Stimulated activated CD8-positive, alpha-beta memory T cell treated with anti-CD3 and anti-CD28 coated beads, Interleukin-7, amount 100 ng/mL, for 1 hour (primary cell): ENCODE measurements at places on chromosomes 2 and 18.

GRCh38 chr18:8121942-8122480 is 487.2 kb upstream of the RAB12 start:
- no peak for DNase-seq

DNA sequence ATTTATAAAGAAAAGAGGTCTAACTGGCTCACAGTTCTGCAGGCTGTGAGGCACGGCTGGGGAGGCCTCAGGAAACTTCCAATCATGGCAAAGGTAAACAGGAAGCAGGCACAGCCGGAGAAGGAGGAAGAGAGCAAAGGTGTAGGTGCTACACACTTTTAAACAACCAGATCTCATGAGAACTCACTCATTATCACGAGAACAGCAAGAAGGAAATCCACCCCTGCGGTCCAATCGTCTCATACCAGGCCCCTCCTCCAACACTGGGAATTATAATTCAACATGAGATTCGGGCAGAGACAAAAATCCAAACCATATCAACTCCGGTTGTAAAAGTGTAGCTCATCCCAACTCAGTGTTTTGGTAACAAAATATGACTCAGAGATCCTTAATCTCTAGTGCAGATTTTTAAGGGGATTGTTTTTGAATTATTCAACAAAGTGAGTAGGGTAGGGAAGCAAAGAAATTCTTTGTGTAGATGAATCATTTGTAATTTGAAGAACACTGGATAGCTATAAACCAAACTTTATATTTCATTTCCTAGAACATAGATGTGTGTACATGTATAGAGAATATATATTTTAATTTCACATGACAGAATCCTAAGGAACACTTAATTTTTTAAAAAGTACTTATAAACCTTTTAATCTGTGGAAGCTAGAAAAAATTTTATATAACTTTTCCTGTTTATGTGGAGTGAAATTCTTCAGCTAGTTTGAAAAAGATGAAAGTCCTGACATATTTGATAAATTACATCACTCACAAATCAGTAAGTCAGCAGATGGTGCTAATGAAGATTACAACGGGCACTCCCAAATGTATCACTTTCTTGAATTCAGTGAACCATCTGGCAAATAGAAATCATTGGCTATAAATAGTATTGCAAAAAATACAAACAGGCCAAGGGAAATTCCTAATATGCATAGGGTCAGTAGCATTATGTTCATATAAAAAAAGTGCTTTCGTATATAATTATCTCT is 130.1 kb downstream of the OLA1 start:
- DNase-seq: no peak

DNA sequence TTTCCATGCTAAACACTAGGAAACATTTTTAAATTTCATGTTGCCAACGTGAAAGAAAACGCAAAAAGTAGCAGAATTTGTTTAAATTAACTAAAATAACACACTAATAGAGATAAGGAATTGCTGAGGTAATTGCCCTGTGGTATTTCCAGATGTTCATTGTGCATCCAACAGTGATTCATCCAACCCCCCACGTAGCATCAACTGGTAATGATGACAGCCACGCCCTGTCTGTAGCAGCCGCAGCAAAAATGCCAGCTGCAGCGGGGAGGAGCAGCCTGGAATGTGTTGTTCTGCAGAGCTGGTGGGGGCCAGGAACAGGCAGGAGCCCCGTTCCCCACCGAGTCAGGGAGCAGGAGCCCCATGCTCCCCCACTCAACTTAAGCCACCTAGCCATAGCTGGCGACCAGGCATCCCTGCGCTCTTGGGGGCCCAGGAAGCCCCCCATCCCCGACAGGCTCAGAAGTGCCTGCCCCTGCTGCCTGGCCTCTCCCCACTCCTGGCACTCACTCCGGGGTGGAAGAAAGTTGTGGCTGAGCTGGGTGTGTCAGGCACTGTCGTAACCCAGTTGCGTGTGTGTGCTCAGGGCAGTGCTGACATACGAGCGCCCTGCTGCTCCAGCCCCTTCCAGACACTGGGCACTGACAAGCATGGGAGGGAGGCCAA is 695.1 kb upstream of the ACVR2A start:
- no peak for DNase-seq

GRCh38 chr2:175852879-175853615 is 149.0 kb downstream of the LNPK start:
- no peak for DNase-seq

DNA sequence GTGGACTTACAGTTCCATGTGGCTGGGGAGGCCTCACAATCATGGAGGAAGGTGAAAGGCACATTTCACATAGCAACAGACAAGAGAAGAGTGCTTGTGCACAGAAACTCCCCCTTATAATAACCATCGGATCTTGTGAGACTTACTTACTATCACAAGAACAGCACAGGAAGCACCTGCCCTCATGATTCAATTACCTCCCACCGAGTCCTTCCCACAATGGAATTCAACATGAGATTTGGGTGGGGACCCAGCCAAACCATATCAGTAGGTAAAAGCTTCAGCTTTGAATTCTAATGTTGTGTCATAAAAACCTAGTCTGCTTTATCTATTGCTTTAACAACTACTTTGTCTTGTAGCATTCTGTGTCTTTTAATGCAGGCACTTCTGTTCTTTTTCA is 140.4 kb upstream of the PIK3C3 start:
- no peak for DNase-seq

DNA sequence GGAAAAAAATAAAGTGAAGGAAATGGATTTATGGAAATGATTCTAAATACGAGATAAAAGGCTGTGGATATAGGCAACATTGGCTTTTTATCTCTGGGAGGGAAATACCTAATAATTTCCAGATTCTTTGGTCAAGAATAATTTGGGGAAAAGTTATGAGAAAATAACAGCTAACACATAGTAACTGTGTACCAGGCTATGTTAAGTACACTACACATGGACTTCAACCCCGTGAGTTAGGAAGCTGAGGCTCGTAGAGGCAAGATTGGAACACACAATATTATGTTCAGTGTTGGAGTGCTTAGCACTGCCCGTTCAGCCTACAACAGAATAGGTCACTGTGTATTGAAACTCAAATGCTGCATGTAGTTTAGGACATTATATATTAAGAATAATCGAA is 34.3 kb upstream of the GPD2 start:
- DNase-seq: no peak

- no peak for DNase-seq
These were observed 209.3 kb downstream of the EIPR1 start for GRCh38 chr2:3168230-3168891.

GRCh38 chr2:214765180-214765579 is 44.3 kb downstream of the BARD1 start:
- DNase-seq: no peak

- DNase-seq: no peak
These were observed 32.6 kb downstream of the MRPL33 start for GRCh38 chr2:27804146-27804545.

DNA sequence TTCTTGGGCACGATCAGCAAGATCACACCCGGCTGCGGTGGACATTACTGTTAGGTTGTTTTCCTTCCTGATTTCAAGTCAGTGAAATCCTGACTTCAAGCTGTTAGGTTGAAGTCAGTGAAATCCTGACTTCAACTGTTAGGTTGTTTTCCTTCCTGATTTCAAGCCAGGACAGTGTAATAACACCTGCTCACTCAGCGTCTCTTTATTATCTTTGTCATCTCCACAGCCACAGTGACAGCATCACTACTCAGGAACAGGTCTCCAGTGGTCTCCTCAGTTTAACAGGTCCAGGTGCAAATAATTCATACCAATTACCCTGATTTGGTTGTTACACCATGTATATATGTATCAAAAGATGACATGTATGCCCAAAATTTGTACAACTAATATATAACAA is 208.1 kb upstream of the REG3G start:
- no peak for DNase-seq

DNA sequence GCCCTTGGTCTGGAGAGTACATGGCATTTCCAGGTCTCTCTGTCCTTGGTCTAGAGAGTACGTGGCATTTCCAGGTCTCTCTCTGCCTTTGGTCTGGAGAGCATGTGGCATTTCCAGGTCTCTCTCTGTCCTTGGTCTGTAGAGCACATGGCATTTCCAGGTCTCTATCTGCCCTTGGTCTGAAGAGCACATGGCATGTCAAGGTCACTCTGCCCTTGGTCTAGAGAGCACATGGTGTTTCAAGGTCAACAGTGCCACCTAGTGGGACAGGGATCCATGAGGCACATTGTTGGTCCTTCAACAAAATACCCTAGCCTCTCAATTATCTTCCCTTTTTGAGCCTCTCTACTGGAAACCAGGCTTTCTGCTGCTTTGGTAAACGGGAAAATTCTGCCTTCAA is 250.2 kb downstream of the OTX1 start:
- DNase-seq: no peak

GRCh38 chr2:15660491-15661294 is 69.0 kb downstream of the DDX1 start:
- no peak for DNase-seq

- no peak for DNase-seq
These were observed 64.0 kb downstream of the NDUFA10 start for GRCh38 chr2:239960929-239961661.

GRCh38 chr2:27992787-27993401 is 102.4 kb downstream of the BABAM2 start:
- no peak for DNase-seq

- no peak for DNase-seq
These were observed 48.1 kb upstream of the CNOT11 start for GRCh38 chr2:101204400-101205115.

- DNase-seq: no peak
These were observed 425.8 kb upstream of the MYT1L start for GRCh38 chr2:2756886-2757285.

DNA sequence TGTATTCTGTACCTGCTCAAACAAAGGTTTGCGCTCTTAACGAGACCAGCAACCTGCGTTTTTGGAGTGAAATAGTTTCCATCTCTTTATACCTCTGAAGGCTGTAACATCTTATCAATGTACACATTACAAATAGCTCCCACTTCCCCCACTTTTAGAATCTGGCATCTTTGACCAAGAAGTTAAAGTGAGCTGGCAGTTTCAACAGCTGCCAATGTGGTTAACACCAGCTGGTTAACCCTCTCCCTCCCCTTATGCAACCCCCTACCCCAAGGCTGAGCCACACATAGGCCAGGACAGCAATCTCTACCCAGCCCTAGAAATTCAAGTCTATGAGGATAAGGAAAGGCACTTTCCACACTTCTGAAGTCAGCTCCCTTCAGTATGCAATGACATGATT is 2.2 kb upstream of the SERTAD2 start:
- DNase-seq: no peak

GRCh38 chr2:135840601-135841000 is 3.6 kb upstream of the LCT start:
- DNase-seq: no peak

DNA sequence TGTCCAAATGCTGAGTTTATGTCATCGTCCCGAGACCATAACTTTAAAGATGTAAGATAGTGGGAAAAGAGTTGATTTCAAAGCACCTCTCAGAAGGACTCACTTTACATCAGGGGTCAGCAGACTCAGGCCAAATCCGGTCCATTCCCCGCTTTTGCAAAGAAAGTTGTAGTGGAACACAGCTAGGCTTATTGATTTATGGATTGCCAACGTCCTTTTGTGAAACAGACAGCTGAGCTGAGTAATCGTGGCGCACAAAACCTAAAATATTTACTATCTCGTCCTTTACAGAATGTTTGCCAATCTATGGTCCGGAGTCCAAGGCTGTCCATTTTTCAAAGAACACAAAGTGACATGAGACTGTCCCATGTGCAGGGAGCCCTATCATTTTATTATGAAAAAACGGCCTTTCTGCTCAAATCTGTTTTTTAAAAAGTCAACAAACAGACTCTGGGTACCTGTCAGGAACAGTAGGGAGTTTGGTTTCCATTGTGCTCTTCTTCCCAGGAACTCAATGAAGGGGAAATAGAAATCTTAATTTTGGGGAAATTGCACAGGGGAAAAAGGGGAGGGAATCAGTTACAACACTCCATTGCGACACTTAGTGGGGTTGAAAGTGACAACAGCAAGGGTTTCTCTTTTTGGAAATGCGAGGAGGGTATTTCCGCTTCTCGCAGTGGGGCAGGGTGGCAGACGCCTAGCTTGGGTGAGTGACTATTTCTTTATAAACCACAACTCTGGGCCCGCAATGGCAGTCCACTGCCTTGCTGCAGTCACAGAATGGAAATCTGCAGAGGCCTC is at the start of gene IL1RN:
Gene IL1RN, plus strand, starts transcription at position 754 of the 801 bp plus-strand sequence. Its CDS starts 27 bp downstream, at position 781.
- DNase-seq: no peak

DNA sequence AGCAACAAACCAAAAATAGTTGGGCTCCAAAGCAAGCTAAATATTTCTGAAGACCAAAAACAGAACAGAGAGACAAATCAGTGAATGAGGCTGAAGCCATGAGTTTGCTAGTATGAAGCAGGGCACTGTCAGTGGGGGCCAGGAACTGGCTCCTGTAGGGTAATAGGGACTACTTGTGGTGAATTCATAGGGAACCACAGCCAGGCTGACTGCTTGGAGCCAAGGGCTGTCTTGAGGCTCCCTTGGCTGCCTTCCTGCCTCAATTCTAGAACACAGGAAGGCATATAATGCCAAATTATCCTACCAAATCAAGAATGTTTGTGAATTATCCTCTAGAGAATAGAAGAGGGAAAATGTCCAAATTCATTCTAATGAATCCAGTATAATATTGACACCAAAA is 406.0 kb downstream of the CCDC85A start:
- no peak for DNase-seq

- DNase-seq: no peak
These were observed 36.8 kb downstream of the ARMC9 start for GRCh38 chr2:231235217-231235616.

DNA sequence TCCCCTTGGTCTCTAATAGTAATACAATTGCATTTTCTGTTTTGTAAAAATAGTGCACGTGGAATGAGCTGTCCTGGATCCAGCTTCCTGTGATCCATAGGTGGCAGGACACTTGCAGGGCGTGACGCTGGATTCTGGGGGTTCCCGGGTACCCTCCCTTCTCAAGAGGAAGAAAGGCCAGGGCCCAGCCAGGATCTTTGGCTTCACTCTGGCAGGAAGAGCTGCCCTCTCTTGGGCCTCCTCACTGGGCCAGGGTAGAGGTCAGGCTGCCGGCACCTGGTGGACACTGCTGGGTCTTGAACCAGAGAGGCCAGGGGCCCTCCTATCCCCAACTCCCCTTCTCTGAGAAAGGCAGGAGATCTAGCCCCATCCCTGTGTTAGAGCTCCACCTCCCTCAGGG is 37.8 kb upstream of the OTOF start:
- no peak for DNase-seq

GRCh38 chr18:35974181-35974580 is 1.7 kb downstream of the RMP24 start:
- no peak for DNase-seq

DNA sequence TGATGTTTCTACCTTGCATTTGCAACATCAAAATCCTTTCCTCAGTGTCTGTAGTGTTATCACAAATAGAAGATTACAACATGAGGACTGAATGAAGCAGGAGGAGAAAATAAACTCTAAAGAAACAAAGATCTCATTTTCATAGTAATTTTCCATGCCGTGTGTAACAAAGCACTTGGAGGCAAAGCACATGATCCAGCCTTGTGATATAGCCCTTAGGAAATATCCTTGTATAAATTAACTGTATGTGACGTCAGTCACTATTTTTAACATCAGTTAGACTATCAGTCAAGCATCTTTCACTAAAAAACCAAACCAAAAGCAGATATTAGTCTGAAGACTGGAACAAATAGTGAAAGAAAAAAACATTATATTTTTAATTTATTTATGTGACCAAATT is 492.1 kb upstream of the CNTNAP5 start:
- DNase-seq: no peak

- no peak for DNase-seq
These were observed 48.5 kb downstream of the ZNF516 start for GRCh38 chr18:76446321-76447257.

GRCh38 chr2:165681841-165682240 is 112.2 kb downstream of the GALNT3 start:
- DNase-seq: no peak

- DNase-seq: no peak
These were observed 548.5 kb upstream of the LRRTM4 start for GRCh38 chr2:78070693-78071092.

GRCh38 chr2:156589381-156590079 is 153.4 kb downstream of the GPD2 start:
- no peak for DNase-seq
